ENCODE measurements at places on chromosomes 11 and 22. TPM values are rescaled to one million over a fixed set of nuclear protein-coding genes. Genes with fewer than 3 reads are reported as not detected.

DNA sequence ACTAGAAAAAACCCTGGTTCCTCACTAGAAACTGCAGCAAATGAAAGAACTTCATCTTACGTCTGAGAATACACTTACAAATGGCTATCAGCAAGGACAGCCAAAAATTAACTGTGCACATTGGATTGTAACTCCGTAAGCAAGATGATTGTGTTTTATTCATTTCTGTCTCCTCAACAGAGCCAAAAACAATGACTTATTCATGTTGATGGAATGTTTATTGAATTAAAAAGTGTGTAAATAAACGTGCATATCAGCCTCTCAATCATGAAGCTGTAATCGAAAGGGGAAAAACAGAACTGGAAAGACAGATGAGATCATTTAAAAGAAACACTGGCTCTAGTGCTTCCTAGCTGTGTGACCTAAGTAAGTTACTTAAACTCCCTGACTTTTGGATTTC lies 307.5 kb upstream of the ZC3H12C start:
- DNase-seq = no peak

OR2AT4 gene
- total RNA-seq = not detected

RFPL3 gene
- total RNA-seq = not detected

SC5D gene
- 25.9 TPM for total RNA-seq

DNA sequence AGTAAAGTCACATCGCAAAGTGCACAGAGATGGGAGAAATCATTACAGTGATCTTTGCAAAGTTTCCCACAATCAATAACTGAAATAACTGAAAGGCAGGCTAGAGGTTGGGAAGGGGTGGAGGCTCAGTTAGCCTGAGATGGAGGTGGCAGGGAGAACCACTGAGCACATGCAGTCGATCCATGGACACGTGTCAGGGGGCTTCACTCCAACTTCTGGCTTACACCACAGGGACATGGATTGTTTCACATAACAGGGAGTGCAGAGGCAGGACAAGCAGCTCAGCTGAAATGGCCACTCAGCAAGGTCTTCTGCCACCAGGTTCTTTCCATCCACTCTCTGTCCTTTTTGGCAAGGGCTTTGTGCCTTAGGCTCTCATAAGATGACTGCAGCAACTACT lies 35.1 kb upstream of the MICAL2 start:
- DNase-seq = no peak

DDX17 gene
- 322 TPM for total RNA-seq

DNA sequence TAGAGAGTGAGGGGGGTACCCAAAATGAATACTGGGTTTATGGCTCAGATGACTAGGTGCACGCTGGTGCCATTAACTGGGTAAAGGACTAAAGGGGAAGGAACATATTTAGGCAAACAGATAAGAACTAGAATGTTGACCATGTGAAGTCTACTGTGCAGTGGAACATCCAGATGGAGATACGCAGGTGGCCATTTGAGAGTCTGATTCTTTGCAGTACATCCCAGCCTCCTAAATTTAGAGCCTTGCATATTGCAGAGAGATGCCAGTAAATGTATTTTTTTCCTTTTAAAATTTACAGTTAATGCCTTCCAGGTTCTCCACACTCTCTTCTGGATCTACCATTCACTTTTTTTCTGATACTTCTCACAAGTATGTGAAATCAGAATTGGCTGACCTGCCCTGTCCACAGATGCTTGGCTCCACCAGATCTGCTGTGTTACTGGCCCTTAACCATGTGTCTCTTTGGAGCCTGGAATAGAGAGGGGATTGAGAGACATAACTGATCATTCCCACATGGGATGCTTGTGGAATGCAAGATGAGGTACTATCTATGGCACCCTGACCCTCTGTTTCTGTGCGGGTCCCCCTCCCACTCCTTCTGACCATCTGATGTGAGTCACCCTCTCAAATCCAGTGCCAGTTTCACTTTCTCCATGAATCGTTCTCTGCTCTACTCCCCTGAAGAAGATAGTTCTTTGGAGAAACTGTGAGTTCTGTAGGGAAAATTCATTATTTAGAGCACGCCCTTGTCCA lies 77.0 kb upstream of the NCAM1 start:
- DNase-seq = peak; percentile 11

OR56A1 gene
- not detected for total RNA-seq

LRRC74B gene
- not detected for total RNA-seq

PARVB gene
- total RNA-seq = 26.0 TPM

GRCh38 chr11:132943706-132944568 lies 588.4 kb downstream of the OPCML start:
- DNase-seq = no peak

- no peak for DNase-seq
Observed at GRCh38 chr22:20106205-20106848, 9.6 kb upstream of the RANBP1 start.

- DNase-seq = no peak
Observed at GRCh38 chr11:111937844-111938243, 701 bp downstream of the DIXDC1 start.

DNA sequence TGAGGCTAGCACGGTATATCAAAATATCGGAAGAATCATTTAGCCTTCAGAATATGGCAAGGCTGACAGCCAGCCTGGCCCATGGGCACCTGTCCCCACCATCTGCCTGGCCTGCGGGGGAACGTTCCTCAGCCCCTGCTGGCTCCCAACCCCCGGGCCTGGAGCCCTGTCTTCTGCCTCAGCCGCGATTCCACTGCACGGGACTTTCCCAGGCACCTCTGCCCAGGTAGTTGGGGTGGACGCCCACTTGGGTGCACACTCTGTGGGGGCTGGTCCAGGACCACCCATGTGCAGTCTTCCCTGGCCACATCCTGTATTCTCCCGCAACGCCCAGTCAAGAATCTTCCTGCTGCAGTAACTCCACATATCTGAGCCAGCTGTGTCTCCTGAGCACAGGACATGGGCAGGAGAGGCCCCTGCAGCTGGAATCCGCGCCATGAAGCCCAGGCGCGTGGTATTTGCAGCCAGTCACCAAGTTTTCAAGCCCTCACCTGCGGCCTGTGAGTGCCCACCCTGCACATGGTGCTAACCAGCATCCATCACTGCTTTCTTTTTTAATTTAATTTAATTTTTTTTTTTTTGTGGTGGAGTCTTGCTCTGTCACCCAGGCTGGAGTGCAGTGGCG lies 77.9 kb downstream of the KCNQ1 start:
- no peak for DNase-seq

DNA sequence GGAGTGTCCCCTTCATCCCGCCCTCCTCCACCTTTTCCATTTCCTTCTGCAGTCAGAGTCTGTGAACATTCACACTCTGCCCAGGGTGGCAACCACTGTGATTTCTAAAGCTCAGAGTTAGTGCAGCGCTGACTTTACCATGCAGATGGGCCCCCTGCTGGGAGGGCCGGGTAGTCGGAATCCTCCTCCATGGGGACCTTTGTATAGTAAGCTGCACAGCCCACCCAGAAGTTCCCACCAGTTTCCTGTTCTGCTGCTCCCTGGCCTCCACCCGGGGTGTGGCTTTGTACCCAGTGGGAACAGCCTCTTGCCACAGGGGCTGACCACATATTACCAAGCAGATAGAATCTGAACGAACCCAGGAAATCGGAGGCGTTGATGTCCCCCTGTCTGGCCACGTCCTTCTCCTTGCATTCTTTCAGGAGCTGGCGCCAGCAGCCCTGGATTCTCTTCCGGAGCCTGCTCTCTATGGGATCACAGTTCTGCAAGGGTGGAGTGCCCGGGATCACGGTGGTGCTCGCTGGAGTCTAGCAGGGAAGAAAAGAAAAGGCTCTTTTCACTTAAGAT lies 125.3 kb downstream of the MPPED1 start:
- peak; percentile 14 for DNase-seq

DNA sequence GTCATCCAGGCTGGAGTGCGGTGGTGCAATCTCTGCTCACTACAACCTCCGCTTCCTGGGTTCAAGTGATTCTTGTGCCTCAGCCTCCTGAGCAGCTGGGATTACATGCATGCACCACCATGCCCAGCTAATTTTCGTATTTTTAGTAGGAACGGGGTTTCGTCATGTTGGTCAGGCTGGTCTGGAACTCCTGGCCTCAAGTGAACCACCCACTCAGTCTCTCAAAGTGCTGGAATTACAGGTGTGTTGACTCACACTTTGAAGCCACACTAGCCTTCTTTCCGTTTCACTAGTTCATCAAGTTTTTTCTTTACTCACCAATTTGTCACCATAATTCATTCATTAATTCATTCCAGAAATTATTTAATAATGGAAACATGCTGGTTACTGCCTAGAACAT lies 298.4 kb upstream of the MTNR1B start:
- DNase-seq = no peak

GRCh38 chr11:10920205-10920604 lies 62.4 kb upstream of the ZBED5 start:
- no peak for DNase-seq

DNA sequence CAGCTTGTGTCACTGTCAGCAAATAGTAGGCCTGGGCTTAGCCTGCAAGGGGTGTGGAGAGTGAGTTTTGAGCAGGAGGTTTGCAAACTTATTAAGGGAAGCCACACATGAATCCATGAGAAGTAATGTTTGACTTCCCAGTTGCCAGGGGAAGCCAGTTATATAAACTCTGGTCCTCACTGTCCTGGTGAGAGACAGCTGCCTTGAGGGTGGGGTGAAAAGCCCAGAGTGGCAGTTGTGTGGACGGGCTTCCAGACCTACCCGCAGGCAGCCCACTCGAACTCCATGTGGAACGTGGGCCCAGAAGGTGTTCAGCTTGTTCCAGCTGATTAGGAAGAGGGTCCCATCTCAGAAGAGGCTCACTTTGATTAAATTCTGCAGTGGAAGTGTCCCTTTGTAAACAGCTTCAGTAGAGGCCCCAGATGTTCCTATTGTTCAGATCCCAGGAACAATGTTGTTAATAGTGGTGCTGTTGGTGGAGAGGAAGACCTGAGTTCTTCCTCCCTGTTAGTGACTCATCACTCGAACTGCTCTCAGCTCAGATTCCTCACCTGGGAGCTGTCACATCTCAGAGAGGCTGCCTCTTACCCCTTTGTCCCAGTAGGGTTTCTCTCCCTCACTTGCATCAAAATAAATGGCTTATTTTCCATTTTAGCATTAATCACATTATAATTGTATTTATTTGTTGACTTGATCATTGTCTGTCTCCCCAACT lies 63.4 kb downstream of the GRAMD1B start:
- DNase-seq = no peak

- DNase-seq = no peak
Observed at GRCh38 chr22:49815641-49816091, 12.0 kb downstream of the BRD1 start.

- no peak for DNase-seq
Observed at GRCh38 chr11:11708256-11708655, 86.5 kb upstream of the GALNT18 start.

DNA sequence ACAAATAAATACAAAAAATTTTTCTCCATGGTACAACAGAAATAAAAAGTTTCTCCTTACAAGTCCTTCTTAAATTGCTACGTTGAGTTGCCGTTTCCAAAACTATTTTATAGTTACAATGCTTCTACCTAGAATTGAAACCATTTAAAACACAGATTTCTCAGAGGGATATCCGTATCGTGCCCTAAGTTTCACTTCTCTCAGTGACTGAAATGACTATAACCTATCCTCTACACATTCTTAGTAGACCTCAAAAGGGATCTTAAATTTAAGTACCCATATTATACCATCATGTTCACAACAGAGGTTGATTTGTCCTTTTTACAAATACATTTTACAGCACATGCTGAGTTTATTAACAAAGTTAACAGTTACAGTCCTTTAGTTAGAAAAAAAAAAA lies 44.1 kb downstream of the USP28 start:
- DNase-seq = no peak

P2RY6 gene
- not detected for total RNA-seq

- DNase-seq = no peak
Observed at GRCh38 chr22:35733791-35734516, 16.3 kb downstream of the APOL5 start.

TRPM5 gene
- not detected for total RNA-seq

- DNase-seq = peak; percentile 65
Observed at GRCh38 chr11:17840101-17840548, 105.5 kb downstream of the KCNC1 start.

GRCh38 chr11:7451520-7451919 lies 33.8 kb upstream of the OLFML1 start:
- DNase-seq = no peak

CNIH2 gene
- total RNA-seq = 1.6 TPM

DNA sequence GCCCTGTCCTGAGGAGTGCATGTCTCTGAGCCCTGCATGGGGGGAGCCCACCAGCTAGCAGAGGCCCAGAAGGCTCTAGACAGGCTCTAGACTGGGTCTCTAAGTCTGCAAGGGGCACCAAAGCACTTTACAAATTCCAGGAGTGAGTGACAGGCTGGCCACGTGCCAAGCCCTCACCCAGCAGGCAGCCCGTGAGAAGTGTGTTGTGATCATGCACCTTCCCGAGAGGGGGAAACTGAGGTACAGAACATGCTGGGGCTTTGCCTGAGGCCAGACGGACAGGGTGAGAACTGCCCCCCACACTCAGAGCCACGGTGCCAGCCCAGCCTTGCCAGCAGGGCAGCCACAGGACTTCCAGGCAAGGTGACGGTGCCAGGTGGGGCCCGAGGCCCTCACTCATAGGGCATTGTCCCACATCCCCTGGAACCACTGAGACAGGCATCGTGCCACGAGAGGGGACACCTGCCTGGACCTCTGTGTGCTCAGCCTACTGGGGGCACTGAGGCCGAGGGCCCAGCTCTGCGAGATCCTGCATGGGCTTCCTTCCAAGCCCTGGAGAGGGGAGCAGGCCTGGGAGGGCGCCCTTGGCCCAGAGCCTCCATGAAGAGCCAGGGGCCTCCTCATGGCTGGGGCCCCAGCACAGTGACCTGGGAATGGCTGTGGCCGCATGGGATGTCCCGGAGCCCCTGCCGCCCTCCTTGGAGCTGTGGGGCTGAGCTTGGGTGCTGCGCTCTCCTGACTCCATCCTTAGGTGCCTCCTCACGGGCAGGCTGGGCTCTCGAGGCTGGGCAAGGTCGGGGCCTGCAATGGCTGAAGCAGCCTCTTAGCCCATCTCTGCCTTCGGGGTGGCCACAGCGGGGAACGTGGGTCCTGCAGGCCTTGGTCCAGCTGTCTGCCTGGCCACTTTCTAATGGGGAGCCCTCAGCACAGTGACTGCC lies 121.5 kb downstream of the KCNQ1OT1 start:
- no peak for DNase-seq

DNA sequence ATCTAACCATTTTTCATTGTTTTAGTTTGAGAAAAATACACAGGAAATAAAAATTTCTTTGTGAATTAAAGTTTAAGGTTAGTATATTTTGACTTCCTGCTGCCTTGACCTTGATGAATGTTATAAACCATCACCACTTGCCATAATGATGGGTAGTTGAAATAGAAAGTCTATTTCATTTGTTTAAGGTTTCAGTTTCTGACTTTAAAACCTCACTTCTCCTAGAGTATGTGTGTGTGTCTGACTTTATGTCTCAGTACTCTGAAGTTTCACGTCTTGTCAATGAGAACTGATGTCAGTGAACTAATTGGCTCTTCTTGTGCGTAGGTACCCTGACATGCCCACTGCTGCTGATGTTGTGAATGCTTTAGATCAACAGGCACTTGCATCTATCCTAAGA lies 188.2 kb downstream of the METTL15 start:
- DNase-seq = no peak

NAV2 gene
- total RNA-seq = 139 TPM

GRCh38 chr11:66258473-66258893 lies 10.0 kb upstream of the RAB1B start:
- no peak for DNase-seq

All from MCF 10A (cell line).